ENCODE measurements at places on chromosomes 7 and 10. TPM values are rescaled to one million over a fixed set of nuclear protein-coding genes. Genes with fewer than 3 reads are reported as not detected.

Gene FAM131B
- 0.63 TPM for total RNA-seq

Gene HERPUD2
- 12.0 TPM for total RNA-seq

Gene C10orf53
- not detected for total RNA-seq

Gene EIF3B
- total RNA-seq = 299 TPM

Gene DCLRE1A
- total RNA-seq = 7.4 TPM

Gene EIF5AL1
- 1.0 TPM for total RNA-seq

Gene CHRM2
- not detected for total RNA-seq

DNA sequence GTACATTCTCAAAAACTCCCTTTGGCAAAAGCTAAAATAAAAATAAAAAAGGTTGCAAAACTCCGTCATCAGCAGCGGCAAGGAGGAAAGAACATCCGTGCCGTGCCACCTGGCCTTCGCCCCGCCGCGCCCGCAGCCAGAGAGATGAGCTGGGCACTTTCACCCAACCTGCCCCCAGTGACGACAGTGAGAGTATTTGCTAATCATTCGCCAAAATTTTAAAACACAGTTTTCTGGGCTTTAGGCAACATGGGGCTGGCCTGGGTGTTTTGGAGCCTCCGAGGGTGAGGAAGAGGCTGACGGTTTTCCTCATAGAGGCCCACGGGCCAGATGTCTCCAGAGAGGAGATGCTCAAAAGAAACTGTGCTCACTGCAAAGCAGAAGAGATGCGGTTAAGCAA is 128.2 kb downstream of the PRKAG2 start:
- DNase-seq = no peak

DNA sequence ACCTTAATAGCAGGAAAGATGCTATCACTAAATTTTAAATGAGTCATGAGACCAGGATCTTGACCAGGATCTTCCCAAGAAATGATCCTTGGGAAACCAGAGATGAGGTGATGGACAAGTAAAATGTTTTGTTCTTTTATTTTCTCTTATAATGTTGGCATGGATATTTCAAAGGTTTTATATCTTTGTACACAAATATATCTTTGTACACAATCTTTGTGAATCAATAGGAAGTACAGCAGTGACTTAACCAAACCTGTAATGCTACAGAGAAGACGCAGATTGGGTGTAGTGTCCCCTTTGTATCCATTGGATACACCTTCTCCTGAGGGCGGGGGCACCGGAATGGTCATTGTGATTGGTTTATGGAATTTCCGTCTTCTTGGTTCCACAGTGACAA is 180.1 kb upstream of the CCDC6 start:
- DNase-seq = no peak

DNA sequence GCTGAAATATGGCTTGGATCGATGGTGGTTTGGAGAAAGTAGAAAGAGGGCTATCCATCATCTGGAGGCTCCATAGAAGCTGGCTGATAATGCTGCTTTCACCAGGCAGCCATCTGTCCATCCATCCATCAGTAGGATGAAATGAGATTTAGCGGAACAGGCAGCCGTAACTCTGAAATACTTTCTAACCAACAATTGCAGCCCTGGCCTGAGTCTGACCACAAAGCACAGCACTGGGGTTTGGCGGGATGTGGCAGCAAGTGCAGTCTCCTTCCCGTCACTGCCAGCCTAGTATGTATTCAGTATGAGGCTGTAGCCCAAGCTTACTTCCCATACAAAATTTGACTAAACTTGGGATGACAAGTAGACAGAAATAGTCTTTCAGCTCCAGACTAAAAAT is 38.0 kb downstream of the R3HCC1L start:
- no peak for DNase-seq

GRCh38 chr10:24333736-24334135 is 124.8 kb downstream of the KIAA1217 start:
- no peak for DNase-seq

- DNase-seq = no peak
These were observed 95.7 kb downstream of the POU6F2 start for GRCh38 chr7:39073432-39073831.

- no peak for DNase-seq
These were observed 64.2 kb downstream of the CUL2 start for GRCh38 chr10:35025916-35026315.

DNA sequence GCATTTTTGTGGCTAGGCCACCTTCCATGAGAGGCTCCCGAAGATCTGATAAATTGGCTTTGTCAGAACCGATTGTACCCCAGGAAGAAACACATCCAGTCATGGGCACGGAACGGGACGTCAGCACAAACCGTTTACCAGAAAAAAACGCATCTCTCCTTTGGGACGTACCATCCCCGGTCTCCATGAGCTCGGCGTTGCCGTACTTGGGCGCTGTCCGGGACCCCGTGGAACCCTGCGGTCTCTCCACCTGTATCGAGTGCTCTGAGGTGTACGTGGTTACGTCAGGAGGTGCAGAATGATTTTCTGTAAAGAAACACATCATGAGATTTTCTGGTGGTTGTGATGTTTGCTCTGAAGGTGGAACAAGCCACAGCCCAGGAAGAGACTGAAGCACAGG is 270.6 kb downstream of the DIP2C start:
- DNase-seq = no peak

DNA sequence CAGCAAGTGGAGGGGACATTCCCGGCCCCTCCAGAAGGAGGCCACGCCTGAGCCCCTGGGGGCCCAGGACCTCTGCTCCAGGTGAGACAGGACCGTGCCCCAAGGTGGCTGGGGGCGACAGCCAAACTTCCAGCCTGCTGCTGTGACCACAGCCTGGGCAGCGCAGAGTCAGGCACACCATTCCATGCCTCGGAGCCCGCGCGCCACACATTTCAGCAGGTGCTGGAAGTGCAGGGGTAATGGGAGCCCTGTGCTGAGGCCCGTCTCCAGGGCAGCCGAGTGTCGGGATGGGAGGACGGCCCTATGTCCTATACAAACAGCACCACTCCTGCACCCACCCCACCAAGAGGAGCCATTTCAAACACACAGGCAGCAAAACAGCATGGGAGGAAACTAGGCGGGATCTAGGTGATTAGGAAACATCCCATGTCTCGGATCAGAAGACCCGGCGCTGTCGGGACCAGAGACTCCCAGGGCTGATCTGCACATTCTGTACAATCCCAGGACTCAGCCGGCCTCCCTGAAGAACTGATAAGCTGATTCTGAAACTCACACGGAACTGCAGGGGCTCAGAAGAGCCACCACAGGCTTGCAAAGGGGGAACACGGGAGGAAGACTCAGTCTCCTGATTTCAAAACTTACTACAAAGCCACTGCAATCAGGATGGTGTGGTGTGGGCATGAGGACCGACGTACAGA is 272.3 kb downstream of the ELFN1 start:
- no peak for DNase-seq

DNA sequence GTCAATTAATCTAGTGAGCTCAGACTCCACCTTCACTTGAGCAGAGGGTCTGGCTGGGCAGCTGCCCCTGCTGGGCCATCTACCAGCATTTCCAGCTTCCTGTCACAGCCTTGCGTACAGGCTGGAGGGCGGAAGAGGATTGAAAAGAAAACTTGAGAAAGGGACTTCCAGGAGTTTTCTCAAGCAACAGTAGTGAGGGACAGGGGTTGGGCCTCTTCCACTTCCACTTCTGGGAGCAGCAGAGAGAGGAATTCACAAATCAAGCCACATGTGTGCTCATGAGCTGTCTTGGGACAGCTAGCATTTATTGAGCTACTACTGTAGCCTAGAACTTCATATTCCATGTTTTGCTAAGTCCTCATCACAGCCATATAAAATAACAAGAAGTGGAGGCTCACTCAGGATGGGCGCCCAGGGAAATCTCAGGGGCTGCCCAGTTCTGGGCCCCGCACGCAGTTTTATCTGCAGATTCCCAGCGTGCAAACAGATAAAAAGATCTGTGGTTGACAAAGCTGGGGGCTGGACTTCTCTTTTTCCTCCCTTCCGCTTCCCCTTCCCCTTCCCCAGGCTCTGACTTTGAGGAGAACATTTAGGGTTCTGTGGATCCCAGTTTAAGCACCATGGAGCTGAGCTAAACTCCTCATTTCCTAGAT is 135.8 kb downstream of the RGS10 start:
- no peak for DNase-seq

- DNase-seq = no peak
These were observed 23.8 kb upstream of the AKR1C1 start for GRCh38 chr10:4939224-4940072.

DNA sequence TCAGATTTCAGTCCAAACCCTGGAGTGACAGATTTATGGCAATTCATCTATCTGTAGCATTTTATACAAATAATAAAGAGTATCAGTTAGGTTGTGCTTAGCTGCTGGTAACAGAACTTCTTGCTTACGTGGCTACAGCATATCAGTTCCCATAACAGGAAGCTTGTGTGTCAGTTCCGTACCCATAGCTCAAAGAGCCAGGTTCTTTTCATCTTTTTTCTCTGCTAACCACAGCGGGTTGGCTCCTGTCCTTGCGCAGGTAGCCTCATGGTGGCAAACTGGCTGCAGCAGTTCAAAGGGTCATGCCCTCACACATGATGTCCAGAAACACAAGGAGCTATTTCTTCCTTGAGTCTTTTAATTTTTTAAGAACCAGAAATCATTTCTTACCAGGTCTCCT is 1041.8 kb downstream of the GATA3 start:
- DNase-seq = no peak

- DNase-seq = no peak
These were observed 21.7 kb upstream of the OR2A5 start for GRCh38 chr7:144027070-144027469.

DNA sequence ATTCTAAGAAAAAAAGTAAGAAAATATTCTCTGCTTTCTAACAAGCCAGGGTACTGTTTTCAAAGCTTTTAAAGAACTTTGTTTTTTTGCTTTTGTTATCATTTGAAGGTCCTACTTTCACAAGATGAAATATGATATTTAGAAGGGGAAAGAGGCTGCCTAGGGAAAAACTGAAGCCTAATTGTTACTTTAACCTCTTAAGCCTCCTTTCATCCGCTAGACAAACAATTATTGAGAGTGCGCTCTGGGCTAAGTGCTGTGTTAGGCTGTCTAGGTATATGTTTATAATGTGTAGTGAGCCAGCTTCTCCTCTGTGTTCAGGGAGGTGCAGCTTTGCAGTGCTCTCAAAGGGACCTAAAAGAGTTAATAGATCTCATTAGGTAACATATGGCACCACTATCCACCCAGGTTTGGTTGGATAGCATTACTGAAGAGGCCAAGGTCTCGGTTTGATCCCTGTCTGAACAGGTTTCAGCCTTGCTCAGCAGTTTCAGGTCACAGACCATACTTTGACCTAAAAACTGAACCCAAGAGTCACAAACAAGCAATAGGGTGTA is 17.9 kb downstream of the PDK4 start:
- no peak for DNase-seq

- no peak for DNase-seq
These were observed 185.6 kb downstream of the ANK3 start for GRCh38 chr10:60203993-60204618.

GRCh38 chr7:150405584-150406311 is 26.6 kb downstream of the ZNF775 start:
- peak; percentile 20 for DNase-seq

DNA sequence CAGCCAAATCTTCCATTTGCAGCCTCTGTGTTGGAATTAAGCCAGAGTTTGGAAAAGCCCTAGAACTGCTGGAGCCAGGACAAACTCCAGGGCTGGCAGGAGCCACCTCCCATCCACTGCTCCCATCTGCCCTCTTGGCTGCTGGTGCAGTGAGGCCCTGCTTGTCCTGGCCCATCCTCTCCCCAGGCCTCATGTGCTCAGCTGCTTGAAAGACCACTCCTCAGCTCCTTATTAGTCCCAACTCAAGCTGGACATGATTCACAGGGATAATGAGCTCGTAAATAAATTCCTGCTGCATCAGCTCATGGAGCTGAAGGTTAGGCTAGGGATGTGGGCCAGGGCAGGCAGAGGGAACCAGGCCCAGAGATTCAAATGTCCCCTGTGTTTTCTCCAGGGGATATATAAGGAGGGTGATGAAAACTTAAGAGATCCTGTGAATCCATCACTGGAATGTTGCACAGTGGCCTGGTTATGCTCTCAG is 282.8 kb downstream of the RPS24 start:
- peak; percentile 97 for DNase-seq

- DNase-seq = no peak
These were observed 62.6 kb upstream of the PDGFA start for GRCh38 chr7:582081-582835.

DNA sequence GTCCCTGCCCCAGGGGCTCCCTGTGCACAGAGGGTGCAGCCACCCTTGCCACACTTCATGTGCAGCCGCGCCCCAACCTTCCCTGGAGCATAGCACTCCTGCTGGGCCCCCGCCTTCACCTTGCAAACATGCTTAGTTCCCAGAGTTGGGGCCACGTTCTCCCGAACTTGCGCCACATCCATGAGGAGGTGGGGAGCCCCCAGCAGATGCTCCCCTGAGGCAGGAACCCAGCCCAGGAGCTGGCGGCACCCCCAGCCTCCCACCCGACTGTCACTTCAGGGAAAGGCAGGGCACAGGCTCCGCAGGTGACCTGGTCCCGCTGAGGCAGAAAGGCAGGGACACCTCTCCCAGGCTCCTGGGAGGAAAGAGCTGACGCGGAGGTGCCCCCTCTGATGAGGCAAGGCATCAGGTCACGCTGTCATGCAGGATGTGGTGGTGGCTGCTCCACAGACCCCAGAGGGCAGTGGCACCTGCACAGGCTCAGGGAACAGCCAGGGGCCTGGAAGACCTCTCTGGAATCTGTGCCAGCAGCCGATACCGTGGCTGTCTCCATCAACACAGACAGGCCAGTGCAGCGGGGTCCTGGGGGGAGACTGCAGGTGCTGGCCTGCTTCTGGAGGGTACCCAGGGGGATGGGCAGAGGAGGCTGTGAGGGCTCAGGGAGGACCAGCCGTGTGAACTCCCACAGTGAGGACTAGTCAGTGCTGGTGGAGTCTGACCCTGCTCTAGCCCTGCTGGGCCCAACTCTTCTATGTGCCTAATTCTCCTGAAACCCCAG is 221.3 kb downstream of the MAD1L1 start:
- DNase-seq = no peak

GRCh38 chr10:111473361-111473760 is 396.5 kb downstream of the ADRA2A start:
- no peak for DNase-seq

DNA sequence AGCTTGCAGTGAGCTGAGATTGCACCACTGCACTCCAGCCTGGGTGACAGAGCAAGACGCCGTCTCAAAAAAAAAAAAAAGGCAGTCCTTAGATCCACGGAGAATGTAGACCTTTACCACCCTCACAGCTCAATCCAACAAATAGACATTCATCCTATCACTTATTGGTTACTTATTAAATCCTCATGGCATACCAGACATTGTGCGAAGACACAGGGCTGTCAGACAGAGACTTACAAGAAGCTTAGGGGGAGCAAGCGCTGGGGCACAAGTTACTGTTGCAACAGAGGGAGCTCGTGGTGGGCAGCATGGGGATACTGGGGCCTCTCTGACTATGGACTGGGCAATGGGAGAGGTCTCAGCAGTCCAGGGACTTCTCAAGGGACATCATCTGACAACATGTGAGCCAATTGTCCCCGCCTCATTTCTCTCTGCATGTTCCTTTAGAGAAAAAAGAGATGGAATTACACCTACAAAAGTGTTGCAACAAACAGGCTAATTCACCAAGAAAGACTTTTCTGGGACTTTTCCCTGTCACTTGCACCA is 82.8 kb upstream of the TNS3 start:
- no peak for DNase-seq

GRCh38 chr7:2566348-2566889 is 7.6 kb downstream of the IQCE start:
- DNase-seq = no peak

Measured in MG63 (cell line).